ENCODE measurements at places on chromosomes 1 and 21. TPM values are rescaled to one million over a fixed set of nuclear protein-coding genes. Genes with fewer than 3 reads are reported as not detected.

DPH2 gene
- total RNA-seq, result 34.1 TPM

ZBTB7B gene
- total RNA-seq, result 26.5 TPM

CYP4Z1 gene
- total RNA-seq, result not detected

EFNA4 gene
- 7.8 TPM for total RNA-seq

ZC3H11A gene
- total RNA-seq, result 77.9 TPM

DNA sequence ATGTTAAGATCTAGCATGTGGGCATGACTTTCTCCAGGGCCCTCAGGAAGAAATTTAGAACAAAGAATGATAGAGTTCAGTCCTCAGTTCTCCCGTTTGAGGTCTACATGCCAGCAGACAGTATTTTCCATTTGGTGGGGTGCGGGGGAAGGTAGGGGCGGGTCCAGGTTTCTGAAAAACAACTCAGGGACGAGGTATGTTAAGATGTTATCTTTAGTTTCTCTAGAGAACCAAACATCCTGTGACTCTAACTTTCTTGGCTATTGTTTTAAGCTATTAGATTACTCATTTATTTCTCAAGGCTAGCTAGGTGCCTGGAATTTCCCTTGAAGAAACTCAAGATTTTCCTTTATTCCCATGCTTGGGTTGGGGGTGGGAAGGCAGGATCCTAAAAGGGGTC, 42.3 kb upstream of the SYT14 start:
- DNase-seq, result no peak
- peaks cover 3% of the 10 kb centered on the region for H3K27me3 ChIP-seq
- no peaks in the 10 kb centered on the region for H3K36me3 ChIP-seq
- H3K27ac ChIP-seq, result no peak overlapping the region
- H3K4me1 ChIP-seq, result no peaks in the 10 kb centered on the region

DNA sequence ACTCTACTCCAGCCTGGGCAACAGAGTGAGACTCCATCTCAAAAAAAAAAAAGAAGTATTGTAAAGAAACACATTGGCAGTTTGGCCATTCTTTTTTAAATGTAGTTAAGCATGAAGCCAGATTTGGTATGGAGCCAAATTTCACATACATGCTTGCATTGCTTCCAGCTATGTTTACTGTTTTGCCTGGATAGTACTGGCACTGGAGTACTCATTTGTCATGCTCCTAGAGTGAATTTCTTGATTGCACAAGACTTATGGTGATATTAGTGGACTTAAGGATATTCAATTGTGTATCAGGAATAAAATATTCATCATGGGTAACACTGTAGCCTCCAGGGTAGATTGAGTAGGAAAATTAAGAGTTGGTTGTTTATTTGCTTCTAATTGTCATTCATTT, 24.5 kb upstream of the SLC9A1 start:
- DNase-seq, result no peak
- H3K4me1 ChIP-seq, result no peaks in the 10 kb centered on the region
- H3K4me3 ChIP-seq, result no peak overlapping the region
- H3K27me3 ChIP-seq, result no peaks in the 10 kb centered on the region

- no peak for DNase-seq
- no peaks in the 10 kb centered on the region for H3K36me3 ChIP-seq
- H3K27me3 ChIP-seq, result no peaks in the 10 kb centered on the region
- no peak overlapping the region for H3K27ac ChIP-seq
- peaks cover 24% of the 10 kb centered on the region for H3K4me1 ChIP-seq
- H3K4me3 ChIP-seq, result no peak overlapping the region
Measured at GRCh38 chr1:58934706-58935105, 150.9 kb upstream of the JUN start.

DNA sequence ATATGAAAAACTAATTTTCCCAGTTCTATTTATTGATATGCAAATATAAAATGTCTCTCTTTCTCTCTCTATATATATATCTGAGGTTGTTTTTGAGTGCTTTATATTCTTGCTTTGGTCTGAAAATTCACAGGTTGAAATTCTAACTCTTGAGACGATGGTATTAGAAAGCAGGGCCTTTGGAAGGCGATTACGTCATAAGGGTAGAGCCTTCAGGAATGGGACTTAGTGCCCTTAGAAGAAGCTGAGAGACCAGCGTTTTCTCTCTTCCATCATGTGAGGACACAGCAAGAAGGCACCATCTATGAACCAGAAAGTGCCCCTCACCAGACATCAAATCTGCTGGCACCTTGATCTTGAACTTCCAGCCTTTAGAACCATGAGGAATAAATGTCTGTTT, 57.4 kb upstream of the PAXBP1 start:
- DNase-seq, result no peak
- no peak overlapping the region for H3K4me3 ChIP-seq
- no peak overlapping the region for H3K27ac ChIP-seq
- no peaks in the 10 kb centered on the region for H3K4me1 ChIP-seq
- no peaks in the 10 kb centered on the region for H3K36me3 ChIP-seq

- no peak overlapping the region for H3K27ac ChIP-seq
- no peak overlapping the region for H3K4me3 ChIP-seq
Measured at GRCh38 chr21:35814858-35815619, 245.3 kb downstream of the SETD4 start.

DNA sequence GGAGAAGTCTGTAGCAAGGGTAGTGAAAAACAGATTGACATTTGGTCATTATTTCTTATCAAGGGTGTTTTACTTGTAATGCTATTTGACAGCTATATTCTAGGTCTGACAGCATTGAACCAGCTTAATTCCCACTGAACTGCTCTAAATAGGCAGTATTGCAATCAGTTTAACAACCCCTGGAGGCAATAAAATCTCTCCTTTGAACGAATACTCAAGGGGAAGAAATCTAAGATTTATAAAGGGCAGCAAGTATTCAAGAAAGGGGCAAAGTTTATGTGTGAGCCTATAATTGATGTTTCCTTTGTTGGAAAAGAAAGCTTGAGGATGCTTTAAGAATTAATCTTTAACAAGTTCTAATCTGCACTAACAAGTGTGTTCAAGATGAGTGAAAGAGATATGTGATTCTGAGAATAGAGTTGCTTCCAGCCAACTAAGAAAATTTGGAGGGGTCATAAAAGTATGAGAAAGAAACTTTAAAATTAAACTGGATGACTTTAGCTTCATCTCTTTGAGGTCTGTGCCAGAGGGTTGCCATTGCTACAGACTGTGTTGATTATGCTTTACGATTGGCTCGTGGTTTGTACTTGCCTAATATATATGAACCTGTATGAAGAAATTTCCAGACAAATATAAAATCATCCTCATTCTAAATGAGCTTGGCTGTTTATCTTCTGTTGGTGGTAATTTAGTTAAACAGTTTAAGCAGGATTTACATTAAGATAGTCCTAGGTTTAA, 72.5 kb downstream of the ZNF326 start:
- no peak for DNase-seq
- H3K4me1 ChIP-seq, result no peaks in the 10 kb centered on the region

GRCh38 chr21:42340187-42341050, 10.4 kb downstream of the TFF2 start:
- no peak overlapping the region for H3K27ac ChIP-seq
- DNase-seq, result no peak
- H3K4me3 ChIP-seq, result no peak overlapping the region
- H3K36me3 ChIP-seq, result no peaks in the 10 kb centered on the region
- no peaks in the 10 kb centered on the region for H3K27me3 ChIP-seq
- H3K4me1 ChIP-seq, result peaks cover 17% of the 10 kb centered on the region

DNA sequence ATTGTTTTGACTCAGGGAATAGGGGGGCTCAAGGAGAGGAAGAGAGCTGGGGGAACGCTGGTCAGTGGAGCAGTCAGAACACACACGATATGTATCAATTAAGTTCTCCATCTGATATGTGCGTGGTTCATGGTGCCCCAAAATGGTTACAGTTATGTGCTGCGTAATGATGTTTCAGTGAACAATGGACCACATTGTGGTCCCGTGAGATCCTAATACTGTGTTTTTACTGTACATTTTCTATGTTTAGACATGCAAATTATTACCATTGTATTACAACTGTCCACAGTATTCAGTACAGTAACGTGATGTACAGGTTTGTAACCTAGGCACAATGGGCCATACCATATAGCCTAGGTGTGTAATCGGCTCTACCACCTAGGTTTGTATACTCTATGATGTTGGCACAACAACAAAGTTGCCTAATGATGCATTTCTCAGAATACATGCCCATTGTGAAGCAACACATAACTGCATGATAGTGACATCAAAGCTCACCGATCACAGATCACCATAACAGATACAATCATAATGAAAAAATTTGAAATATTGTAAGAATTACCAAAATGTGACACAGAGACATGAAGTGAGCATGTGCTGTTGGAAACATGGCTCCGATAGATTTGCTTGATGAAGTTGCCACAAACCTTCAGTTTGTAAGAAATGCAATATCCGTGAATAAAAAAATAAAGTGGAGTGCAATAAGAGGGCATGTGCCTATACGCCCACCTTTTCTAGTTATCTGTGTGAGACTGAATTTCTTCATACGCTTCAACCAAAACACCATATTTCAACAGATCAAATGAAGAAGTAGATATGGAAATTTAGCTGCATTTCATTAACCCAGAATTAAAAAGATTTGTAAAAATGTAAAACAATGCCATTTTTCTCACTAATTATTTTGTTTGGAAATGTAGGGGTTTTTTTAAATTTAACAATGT, 14.8 kb upstream of the TMEM54 start:
- H3K27me3 ChIP-seq, result peaks cover 26% of the 10 kb centered on the region
- H3K4me3 ChIP-seq, result no peak overlapping the region
- H3K4me1 ChIP-seq, result peaks cover 14% of the 10 kb centered on the region
- no peaks in the 10 kb centered on the region for H3K36me3 ChIP-seq

- peak; percentile 32 for DNase-seq
- no peak overlapping the region for H3K4me3 ChIP-seq
- H3K27ac ChIP-seq, result no peak overlapping the region
- peaks cover 40% of the 10 kb centered on the region for H3K4me1 ChIP-seq
Measured at GRCh38 chr1:173405834-173406233, 71.3 kb upstream of the PRDX6 start.

- H3K27ac ChIP-seq, result no peak overlapping the region
- H3K36me3 ChIP-seq, result no peaks in the 10 kb centered on the region
- H3K4me3 ChIP-seq, result no peak overlapping the region
- no peaks in the 10 kb centered on the region for H3K4me1 ChIP-seq
- H3K27me3 ChIP-seq, result no peaks in the 10 kb centered on the region
Measured at GRCh38 chr1:4269952-4270570, 370.0 kb upstream of the C1orf174 start.

- no peaks in the 10 kb centered on the region for H3K36me3 ChIP-seq
- H3K4me3 ChIP-seq, result no peak overlapping the region
- no peak for DNase-seq
- no peaks in the 10 kb centered on the region for H3K4me1 ChIP-seq
Measured at GRCh38 chr1:236035681-236036101, 29.2 kb downstream of the NID1 start.

GRCh38 chr1:41286992-41287391, 44.9 kb upstream of the SCMH1 start:
- no peak overlapping the region for H3K27ac ChIP-seq
- peaks cover 5% of the 10 kb centered on the region for H3K4me1 ChIP-seq
- H3K4me3 ChIP-seq, result no peak overlapping the region
- peaks cover 47% of the 10 kb centered on the region for H3K27me3 ChIP-seq
- DNase-seq, result no peak

DNA sequence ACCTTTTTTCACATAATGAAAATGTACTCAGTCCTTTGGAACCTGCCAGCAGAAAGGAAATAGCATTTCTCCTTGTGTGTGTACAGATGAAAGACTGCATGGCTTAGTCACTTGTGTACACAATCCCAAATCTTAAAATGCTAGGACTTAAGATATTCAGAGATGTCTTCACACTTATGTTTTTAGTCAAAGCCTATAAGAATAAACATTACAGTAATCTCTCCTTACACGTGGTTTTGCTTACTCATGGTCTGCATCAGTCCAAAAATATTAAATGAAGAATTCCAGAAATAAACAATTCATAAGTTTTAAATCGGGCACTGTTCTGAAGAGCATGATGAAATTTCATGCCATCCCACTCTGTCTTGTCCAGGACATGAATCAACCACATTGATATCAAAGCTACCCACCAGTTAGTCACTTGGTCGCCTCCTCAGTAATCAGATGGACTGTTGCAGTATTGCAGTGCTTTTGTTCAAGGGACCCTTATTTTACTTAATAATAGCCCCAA, 75.7 kb upstream of the RRP15 start:
- no peak overlapping the region for H3K27ac ChIP-seq
- peaks cover 10% of the 10 kb centered on the region for H3K27me3 ChIP-seq
- DNase-seq, result no peak
- no peaks in the 10 kb centered on the region for H3K36me3 ChIP-seq

GRCh38 chr1:205783904-205784303, 8.6 kb upstream of the RAB29 start:
- no peaks in the 10 kb centered on the region for H3K27me3 ChIP-seq
- H3K27ac ChIP-seq, result no peak overlapping the region
- H3K4me1 ChIP-seq, result peaks cover 7% of the 10 kb centered on the region
- no peaks in the 10 kb centered on the region for H3K36me3 ChIP-seq
- no peak for DNase-seq

All from activated CD8-positive, alpha-beta T cell treated with anti-CD3 and anti-CD28 coated beads for 36 hours (primary cell).